ENCODE measurements at places on chromosomes 11 and 22.
A peak's percentile ranks its signal among the peaks of the same experiment; 100 is the strongest.

GRCh38 chr11:1826552-1827094 lies 8.2 kb upstream of the SYT8 start:
- no peak for DNase-seq

GRCh38 chr11:102279641-102280170 lies 37.6 kb upstream of the BIRC3 start:
- no peak for DNase-seq

GRCh38 chr22:39254789-39255298 lies 10.1 kb upstream of the PDGFB start:
- no peak for DNase-seq

DNA sequence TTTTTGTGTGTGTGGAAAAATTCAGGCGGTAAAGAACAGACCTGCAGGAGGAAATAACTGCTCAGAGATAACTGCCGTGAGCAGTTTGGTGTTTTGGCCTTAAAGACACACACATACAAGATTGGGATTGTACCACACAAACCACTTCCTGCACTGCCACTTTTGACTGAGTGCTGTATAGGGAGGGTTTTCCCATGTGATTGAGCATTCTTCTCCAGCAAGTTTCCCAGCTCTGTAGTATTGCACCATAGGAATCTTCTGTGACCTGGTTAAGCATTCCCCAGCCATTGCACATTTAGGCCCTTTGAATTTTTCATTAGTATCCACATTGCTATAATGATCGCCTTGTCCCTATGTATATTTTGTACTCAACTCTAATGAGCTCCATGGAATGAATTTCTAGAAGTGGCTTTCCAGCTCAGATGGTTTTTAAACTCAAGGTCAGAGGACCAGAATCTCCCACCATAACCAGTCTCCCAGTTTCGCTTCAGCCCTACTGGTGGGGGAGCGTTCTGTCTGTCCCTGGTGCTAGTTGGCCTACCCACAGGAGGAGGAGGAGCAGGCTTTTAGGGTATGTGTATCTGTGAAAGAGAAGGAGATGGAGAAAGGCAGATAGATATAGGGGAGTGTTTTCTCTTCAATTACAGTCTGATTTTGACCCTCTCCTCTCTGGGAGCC lies 9.3 kb downstream of the CD82 start:
- no peak for DNase-seq

DNA sequence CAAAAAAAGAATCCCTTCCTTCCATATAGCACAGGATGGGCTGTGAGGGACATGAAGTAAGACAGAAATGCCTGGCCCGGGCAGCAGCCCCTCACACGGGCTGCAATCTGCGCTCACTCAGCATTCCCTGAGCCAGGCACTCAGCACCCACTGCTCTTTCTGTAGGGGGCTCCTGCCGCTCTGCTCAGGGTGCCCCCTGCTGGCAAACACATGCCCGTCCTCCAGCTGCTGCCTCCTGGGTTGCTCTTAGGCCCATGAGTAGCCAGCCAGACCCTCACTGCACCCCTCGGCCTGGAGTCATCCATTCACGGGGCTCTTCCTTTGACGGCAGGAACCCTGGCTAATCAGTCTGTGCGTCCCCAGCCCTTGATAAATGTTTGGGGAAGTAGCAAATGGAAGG lies 6.9 kb downstream of the MCAT start:
- DNase-seq = peak; percentile 31

DNA sequence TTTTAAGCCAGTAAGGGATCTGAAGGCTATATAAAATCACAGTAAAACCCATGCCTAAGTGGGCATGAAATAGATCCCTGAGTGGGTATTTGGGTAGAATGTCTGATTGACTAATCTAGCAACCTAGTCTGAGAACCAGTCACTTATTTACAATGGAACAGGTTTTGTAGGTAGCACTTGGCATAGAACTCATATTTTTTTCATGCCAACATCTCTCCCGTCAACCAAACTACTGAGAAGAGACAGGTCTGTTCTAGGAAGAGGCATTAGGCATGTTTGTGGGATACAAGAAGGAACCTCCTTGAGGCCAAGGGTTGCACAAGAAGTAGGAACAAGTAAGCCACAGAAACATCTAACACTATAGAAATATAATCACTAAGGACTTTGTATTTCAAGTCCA lies 840.4 kb upstream of the TENM4 start:
- no peak for DNase-seq

GRCh38 chr22:36135306-36135980 lies 25.1 kb downstream of the APOL3 start:
- DNase-seq = no peak

- DNase-seq = no peak
Measured at GRCh38 chr11:92340839-92341238, 116.2 kb downstream of the FAT3 start.

DNA sequence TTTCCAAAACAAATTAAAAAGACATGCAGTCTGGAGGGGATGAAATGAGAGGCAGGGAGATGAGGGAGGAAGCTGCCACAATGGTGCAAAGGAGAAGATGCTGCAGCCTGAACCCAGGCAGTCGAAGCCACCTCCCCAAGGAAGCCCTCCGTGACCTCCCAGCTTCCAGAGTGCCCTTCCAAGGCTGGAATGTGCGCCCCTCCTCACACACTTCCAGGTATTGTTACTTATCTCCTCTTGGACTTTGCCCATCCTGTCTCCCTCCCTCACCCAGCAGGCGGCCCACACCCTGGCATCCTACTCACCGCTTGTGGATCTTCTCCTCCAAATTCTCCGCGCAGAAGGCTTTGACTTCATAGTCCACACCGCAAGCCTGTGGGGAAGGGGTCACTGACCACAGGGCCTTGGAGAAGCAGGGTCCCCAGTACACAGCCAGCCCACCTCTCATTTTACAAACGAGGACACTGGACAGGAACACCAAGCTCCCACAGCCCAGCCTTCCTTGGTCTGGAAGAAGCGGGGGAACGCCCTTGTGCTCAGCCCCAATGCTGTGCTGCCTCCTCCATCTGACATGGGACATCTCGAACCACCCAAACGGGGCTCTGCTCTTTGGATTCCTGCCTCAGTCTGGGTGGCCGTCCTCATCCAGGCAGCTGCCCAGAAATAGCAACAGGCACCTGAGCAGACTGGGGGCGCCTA lies 40.3 kb downstream of the TPBGL start:
- DNase-seq = no peak

DNA sequence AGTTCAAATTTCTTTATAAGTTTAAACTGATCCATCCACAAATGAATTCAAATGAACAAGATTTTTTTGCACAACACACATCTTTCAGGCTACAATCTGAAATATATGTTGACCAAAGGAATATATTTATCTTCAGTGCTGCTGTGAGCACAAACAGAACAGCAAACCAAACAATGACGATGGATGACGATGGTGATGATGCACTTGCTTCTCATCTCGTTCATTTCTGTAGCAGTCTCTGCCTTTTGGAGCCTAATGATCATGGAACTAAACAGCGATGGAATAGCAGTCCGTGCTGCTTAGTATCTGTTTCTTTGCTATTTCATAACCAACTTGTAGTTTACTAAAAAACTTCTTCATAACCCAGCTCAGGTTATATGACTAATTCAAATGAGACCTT lies 220.7 kb upstream of the BLID start:
- no peak for DNase-seq

DNA sequence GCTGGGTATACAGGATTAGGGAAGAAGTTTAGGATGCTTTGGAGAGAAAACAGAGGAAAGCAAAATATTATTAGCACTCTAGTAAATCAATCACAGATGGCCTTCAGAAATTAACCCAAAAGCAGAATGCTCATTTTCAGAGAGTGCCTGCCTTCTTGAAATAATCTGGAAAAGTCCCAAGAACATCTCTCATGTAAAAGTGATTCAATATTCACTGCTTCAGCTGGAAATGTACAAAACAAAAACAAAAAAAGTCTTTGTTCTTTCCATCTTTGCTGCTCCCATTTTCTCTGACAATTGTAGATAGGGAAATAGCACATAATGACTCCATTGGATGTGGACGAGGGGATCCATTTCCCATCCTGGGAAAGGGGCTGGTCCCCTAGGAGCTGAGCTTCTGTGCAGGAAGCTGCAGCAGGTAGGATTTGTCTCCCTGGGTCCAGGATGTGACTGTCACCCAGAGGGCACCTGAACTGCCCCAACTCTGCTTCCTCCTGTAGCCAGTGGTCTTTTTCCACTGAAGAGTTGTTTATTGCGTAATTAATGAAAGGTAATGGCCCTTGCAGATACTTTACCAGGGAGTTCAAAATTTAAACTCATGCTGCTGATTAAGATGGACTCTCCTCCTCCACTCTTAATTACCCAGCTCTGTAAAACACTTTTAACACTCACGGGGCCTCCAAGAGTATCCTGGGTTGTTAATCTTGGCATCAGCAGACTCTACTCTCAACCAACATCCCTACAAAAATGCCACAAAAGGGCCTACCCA lies 57.9 kb downstream of the SC5D start:
- DNase-seq = no peak

GRCh38 chr11:62673196-62673525 lies 1.1 kb upstream of the LBHD1 start:
- DNase-seq = no peak
